ENCODE measurements at places on chromosomes 5 and 9.
A peak's percentile ranks its signal among the peaks of the same experiment; 100 is the strongest.

GRCh38 chr9:95130484-95130883 is 187.0 kb downstream of the FANCC start:
- DNase-seq, result no peak

DNA sequence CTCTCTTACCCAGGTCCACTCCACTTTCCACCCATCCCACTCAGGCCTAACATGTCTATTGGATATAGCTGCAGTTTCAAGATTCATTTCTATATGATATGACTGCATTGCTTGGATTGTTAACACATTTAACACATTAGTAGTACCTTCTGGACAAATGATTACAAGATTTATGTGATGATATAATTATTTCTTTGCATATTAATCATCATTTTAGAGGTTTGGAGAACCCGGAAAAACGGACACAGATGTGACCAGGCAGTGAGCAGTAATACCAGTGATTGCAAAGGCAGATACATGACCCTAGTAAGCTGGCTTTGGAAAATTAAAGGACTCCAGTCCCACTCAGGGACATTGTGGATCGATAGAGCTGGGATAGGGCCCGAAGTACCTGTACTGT is 103.8 kb downstream of the PRR16 start:
- DNase-seq, result no peak

DNA sequence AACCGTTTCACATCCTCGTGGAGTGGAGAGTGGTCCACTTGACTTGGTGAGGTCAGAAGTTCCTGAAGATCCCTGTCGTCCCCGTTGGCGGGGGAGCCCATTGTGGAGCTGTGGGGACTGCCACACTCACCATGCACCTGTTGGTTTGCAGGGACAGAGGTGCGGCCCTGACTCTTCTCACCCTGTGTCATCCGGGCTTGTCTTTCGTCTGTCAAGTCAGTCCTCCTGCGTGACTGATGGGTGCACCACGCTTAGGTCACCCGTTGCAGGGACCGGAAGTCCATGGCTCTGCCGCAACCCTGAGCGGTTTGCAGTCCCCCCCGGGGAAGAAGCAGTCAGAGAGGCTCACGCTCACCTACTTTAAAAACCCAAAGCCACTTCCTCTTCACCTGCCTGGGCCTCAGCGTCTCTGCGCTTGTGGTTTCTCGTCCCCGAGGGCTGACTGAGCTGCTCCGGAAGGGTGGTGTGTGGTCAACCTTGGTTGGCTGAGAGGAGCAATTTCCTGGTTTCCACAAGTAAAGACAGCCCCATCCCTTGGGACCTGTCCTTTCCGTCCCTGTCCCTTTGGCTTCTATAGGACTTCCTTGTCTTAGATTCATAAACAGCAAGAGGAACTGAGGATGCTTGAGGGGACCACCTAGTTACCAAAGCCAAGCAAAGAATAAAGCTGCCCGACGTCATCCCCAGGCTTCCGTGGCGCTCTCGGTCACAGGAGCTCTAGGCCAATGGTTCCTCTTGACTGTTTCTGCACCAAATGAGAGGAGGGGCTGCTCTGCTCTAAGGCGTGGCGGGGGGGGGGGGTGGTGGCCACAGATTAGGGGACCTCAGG is 53.2 kb downstream of the USP20 start:
- no peak for DNase-seq

- DNase-seq, result no peak
Observed at GRCh38 chr5:78993165-78993564, 8.1 kb upstream of the ARSB start.

DNA sequence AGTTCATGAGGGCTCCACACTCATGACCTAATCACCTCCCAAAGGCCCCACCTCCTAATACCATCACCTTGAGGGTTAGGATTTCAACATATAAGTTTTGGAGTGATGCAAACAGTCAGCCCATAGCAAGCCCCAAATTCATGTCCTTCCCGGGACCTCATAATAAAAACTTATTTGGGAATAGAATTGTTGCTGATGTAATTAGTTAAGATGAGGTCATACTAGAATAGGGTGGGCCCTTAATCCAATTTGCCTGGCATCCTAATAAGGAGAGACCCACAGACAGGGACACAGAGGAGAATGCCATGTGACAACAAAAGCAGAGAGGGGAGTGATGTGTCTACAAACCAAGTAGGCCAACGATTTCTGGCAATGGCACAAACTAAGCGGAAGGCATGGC is 347.1 kb downstream of the ARHGEF28 start:
- no peak for DNase-seq

GRCh38 chr9:110971234-110971633 is 67.0 kb downstream of the LPAR1 start:
- DNase-seq, result no peak

- DNase-seq, result peak; percentile 3
Observed at GRCh38 chr5:66232706-66233445, 88.8 kb downstream of the SREK1 start.

DNA sequence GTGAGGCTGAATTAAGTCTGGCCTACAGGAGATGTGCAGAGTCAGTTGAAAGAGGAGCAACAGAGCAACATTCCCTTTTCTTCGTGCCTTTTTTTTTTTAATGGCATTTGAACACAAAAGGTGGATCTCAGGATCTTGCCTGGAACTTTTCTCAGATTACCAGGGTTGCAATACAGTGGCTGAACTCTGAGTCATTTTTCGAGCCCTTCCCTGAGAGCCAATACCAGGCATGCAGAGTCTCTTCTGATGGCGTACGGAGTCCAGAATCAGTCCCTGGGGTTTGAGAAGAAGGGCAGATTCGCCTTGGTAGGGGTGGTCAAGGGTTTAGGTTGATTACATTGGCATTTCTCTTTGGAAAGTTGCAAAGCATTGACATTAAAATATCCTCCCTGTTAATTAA is 271.5 kb downstream of the GAS1 start:
- DNase-seq, result no peak

DNA sequence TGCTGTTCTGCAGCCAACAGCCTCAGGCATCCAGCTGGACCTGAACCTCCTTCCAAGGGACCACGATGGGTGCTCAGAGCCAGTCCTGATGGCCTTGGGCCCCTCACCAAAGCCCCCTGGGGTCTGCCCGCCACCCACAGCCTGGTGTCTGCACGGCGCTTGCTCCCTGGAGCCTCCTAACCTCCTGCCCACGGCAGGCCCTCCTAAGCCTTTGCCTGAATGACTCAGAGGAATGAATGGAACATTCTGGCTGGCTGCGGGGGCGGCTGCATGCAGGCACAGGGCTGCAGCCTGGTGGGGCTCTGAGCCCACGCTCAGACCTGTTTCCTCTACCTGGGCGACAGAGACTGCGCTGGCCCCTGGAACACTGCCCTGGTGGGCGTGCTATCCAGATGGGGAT is 6.9 kb downstream of the SOHLH1 start:
- DNase-seq, result no peak

DNA sequence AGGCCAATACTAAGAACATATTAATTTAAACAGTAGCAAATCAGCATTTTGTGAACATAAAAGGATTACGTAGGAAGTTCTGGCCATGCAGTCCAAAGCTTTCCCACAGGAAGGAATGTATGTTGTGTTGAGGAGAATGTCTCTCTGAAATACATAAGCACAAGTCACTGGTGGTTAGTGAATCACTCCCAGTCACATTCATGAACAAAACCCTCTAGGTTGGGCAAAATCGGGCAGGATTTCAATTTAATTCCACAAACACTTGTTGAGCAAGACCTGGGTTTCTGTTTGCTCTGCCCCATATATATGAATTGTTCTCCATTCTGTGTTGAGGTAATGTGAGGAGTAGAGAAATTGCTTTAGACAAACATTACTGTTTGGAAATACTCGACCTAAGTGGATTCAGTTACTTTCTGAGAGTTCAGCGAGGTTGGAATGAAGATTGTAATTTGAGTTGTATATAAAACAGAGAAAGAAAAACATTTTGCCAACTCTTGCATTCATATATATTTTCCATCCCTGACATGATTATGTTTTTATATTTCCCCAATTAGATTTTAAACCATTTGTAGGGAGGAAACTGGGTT is 127.6 kb upstream of the RPS23 start:
- DNase-seq, result no peak

DNA sequence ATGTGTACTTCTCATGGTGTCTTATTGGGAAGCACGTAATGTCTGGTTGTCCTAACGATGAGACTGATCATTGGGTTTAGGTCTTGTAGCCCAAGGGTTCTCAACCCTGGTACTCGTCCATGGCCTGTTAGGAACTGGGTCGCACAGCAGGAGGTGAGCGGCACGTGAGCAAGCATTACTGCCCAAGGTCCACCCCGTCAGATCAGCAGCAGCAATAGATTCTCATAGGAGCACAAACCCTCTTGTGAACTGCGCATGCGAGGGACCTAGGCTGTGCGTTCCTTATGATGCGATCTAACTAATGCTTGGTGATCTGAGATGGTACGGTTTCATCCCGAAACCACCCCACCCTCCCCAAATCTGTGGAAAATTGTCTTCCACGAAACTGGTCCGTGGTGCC is 33.5 kb downstream of the CNOT6 start:
- DNase-seq, result no peak

DNA sequence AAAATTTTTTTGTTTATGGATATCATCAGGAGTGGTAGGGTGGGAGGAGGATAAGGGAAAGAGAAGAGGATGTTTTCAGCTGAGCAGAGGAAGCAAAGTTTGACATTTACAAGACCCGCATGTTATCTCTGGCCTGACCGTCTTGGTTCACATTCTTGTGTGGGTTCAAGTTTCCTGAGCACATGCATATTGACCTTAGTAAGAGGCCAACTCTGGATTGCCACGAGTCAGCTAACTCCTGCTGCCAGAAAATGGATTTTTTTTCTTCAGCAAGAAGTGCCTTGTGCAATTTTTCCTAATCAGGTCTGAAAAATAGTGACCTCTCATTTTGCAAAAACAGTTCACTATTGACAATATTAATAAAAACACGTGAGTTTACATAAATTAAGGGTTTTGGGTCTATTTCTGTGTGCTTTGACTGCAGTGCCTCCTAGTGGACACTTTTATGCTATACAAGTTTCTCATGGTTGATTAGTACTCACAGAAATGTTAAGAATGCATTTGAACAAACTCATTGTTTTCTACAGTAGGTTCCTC is 27.1 kb upstream of the BASP1 start:
- no peak for DNase-seq

DNA sequence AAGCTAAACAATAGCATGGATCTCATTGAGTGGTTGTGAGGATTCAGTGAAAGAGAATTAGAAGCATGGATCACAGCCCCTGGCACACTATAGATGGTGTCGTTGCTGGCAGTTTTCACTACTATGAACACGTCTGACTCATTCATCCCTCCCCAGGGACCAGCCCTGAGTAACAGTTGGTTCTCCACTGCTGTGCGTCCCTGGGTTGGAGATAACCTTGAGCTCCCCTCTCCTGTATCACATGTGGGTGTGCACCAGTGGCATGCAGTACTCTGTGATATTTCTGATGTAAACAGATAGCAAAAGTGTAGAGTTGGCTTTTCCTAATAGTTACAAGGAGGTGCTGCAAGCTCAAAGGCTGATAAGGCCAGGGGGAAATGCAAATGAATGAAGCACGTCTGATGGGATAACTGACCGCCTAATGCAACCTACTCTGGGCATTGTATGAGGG is 8.8 kb upstream of the LCP2 start:
- no peak for DNase-seq
